ENCODE measurements at places on chromosomes 5 and 9.

- peak; percentile 60 for DNase-seq
Observed at GRCh38 chr5:36606428-36607113, at the start of gene SLC1A3. Gene SLC1A3, plus strand, starts transcription at chr5:36606606. Its CDS starts 1,818 bp downstream, at chr5:36608424.

DNA sequence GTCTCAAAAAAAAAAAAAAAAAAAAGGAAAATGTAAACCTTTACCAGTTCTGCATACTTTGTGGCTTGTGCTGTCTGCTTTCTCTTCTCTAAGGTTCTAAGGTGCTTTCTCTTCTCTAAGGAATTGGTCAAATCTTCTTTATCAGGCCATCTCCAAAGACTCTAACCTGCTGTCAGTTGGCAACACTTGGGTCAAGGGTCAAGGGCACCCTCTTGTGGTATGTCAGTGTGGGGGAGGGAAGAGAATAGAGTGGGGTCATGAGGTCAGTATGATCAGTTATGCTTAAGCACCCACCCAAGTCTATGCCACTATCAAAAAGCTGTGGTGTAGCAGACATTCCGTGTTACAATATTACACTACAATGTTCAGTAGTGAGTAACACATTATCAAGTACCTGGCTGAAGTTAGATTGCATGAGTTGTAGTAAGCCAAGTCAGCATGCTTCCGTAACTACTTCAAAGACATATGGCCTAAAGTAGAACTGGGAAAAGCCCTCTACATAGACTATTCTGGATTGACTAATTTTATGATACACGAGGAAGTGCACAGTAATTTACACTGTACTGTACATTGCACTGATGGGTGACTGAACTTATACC lies 25.0 kb upstream of the CCL28 start:
- DNase-seq, result no peak

DNA sequence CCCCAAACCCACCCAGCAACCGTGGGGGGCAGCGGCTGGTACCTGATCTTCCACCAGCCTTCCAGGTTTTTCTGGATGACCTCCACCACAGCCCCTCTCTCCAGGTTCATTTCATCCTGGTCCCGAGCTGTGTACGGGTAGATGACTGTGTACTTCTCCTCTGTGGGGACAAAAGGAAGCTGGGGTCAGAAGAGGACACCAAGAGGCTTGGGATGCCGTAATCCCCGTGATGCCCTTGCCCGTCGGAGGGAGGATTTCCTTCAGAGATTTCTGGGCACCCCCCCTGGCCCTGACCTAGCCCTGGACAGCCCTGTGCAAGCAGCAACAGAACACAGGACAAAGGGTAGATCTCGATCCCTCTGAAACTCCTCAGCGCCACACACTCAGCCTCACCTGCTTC lies 70.3 kb upstream of the UBTD2 start:
- no peak for DNase-seq

- no peak for DNase-seq
Observed at GRCh38 chr9:100669968-100670367, 92.1 kb downstream of the CAVIN4 start.

DNA sequence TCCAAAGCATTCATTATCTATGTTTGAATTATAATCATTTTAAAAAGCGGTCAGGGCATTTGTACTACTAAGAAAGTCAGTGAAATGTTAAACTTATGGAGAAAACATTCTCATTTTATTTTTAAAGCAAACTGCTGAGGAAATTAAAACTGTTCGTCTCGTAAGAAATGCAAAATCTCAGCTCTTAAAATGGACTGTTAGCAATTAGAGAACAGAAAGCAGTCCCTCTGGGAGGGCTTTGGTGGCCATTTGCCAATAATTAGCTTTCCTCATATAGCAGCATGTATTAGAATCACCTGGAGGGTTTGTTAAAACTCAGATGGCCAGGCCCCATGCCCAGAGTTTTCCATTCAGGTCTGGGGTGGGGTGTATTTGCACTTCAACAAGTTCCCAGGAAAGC lies 120.7 kb upstream of the RASEF start:
- no peak for DNase-seq

DNA sequence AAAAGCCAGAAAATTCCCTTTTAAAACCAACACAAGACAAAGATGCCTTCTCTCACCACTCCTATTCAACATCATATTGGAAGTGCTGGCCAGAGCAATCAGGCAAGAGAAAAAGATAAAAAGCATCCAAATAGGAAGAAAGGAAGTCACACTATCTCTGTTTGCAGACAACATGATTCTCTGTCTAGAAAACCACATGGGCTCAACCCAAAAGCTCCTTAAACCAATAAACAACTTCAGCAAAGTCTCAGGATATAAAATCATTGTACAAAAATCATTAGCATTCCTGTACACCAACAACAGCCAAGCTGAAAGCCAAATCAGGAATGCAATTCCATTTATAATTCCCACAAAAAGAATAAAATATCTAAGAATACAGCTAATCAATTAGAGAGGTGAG lies 112.0 kb downstream of the ADAMTSL1 start:
- DNase-seq, result no peak

- DNase-seq, result no peak
Observed at GRCh38 chr5:77152441-77152840, 58.0 kb upstream of the PDE8B start.

DNA sequence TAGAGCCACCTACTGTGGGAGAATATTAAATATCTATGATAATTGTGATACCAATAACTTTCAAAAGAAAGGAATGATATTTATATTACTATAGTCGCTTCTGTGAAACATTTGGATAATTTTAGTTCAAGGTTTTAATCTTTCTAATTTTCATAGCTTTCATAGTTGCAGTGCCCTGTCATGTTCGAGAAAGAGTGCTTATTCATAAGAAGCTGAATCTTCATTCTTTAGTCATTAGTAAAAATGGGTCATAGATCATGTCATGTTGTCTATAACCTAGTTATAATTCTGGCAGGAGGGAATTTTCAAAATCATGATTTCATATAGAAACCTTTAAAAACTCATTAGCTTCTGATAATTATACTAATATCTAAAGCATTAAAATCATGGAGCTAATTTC lies 685.6 kb downstream of the CETN3 start:
- DNase-seq, result no peak

- DNase-seq, result no peak
Observed at GRCh38 chr5:143682929-143683386, 129.0 kb upstream of the HMHB1 start.

DNA sequence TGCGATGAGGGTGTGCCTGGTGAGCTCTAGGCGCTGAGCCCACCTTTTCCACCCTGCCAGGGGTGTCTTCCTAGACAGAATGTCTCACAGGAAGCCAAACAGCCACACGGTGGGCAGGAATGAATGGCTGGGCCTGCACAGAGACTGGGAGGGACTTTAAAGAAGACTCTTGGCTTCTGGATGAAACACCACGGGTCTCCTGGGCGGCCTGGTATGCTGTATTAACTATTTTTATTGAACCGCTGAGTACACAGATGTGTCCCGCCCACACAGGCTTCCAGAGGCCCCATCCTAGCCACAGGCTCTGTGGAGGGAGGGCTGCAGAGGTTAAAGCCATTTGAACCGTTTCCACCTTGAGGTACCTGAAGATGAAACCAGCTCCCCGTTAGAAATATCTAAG lies 115.2 kb upstream of the CXCL14 start:
- no peak for DNase-seq

- no peak for DNase-seq
Observed at GRCh38 chr5:154478752-154479159, 729 bp upstream of the HAND1 start.

GRCh38 chr9:124456341-124457078 lies 6.3 kb downstream of the ADGRD2 start:
- DNase-seq, result no peak

- DNase-seq, result no peak
Observed at GRCh38 chr5:150297236-150297890, 5.3 kb downstream of the ARSI start.

GRCh38 chr9:3912280-3912679 lies 386.5 kb upstream of the RFX3 start:
- no peak for DNase-seq

DNA sequence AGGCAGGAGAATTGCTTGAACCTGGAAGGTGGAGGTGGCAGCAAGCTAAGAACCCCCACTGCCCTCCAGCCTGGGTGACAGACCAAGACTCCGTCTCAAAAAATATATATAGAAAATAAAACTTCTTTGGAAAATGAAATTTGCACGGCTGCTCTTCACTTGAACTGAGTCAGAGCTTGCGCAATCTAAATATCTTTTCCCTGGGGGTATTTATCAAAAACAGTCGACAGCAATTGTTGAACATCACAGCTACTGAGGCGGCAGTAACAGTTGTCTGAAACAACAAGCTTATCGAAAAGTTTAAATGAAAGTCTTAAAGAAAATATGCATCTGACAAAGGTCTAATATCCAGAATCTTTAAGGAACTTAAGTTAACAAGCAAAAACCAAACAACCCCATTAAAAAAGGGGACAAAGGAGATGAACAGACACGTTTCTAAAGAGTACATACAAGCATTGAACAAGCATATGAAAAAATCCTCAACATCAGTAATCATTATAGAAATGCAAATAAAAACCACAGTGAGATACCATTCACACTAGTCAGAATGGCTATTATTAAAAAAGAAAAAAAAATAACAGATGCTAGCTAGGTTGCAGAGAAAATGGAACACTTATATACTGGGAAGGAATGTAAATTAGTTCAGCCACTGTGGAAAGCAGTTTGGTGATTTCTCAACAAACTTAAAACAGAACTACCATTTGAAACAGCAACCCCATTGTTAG lies 153.6 kb upstream of the CDH9 start:
- DNase-seq, result no peak

DNA sequence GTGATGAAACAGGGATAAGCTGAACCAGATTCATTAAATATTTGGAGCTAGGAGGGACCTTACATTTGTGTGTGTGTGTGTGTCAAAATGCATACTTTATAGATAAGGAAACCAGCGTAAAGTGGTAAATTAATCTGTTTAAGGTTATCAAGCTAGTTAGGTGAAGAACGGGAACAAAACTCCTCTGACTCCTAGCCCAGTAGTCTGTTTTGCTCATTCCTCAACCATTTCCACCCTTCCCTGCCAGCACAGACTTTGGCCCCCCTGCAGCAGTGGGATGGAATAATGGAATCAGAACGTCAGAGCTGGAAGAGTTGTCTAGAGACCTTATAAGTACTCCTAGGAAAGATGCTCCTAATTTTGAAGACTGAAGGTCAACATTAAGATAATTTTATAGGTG lies 6.5 kb downstream of the AGXT2 start:
- DNase-seq, result no peak

DNA sequence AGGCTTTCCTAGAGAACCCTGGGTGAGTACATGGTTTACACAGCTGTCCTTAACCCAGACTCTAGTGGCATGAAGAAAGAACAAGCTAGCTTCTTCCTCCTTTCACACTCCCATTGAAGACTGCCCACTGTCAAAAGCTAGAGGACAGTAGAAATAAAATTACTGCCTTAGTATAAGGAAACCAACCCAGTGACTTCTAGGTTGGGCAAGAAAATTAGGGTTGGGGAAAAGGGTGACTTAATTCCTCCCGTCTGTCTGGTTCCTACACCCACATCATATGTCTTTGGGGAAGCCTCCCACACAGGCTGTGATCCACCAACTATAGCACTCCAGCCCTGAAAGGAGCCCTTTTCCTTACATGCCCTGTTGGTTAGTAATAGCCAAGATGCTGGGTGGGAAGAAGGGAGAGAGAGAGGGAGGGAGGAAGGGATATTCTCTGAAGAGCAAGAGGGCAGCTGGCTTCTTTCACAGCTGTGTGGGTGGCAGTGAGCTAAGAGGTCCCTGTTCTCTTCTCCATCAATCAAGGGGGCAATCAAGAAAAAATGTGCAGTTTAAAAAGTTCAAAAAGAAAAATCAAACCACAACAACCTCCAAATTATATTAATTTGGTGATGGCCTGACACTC lies 21.7 kb downstream of the HBEGF start:
- no peak for DNase-seq

DNA sequence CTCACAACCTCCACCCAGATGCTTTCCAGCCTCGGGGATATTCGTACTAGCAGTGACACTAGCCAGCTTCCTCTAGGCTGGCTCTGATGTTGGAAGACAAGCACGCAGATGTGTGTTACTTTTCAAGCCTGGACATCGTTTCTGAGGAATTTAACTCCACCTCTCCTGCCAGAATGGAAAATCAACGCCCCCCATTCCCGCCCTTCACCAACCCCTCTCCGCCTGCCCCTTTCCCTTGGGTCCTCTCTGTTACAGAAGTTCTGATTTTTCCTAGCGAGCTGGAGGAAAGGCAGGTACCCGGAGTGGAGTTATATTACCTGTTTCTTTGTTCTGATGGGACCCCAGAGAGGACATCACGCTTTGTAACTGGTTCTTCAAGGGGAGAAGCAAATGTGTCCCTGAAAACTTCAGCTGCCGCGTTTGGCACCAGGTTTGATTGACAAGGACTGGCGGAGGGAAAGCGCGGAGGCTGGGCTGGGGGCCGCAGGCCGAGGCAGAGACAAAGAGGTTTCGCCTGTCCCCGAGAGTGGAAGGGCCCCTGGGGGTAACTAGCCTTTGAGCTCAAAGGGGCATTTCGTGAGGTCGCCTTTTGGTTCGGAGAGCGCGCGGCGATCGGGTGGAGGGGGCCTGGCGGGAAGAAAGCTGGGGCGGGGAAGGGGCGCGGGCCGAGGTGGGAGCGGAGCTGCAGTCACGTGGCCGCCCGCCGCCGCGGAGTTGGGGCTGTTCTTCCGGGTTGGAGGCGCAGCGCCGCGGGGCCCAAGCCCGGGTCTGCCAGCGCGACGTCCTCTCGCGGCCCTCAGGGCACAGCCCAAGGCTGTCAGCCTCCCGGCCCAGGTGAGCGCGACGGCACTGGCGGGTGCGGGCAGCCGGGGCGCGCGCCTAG lies at the start of gene NNT:
Gene NNT (plus strand): TSS at position 720 of the 883 bp plus-strand sequence. CDS start 6,016 bp downstream, outside the sequence.
- DNase-seq, result peak; percentile 34

DNA sequence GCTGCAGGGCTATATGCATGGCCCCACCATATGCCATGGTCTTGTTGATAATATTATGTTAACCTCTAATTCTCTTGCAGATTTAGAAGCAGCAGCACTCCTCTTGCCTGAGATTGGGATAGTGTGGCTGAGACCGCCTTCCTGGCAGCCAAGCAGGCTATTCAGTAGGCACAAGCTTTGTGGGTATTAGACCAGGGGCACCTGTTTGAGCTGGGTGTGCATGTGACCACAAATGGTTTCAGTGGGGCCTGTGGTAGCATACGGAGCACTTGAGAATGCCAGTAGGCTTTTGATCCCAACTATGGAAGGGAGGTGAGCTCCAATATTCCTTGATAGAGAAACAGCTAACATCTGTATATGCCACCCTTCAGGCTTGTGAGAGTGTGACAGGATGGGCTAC lies 625.1 kb upstream of the NUDT12 start:
- no peak for DNase-seq

DNA sequence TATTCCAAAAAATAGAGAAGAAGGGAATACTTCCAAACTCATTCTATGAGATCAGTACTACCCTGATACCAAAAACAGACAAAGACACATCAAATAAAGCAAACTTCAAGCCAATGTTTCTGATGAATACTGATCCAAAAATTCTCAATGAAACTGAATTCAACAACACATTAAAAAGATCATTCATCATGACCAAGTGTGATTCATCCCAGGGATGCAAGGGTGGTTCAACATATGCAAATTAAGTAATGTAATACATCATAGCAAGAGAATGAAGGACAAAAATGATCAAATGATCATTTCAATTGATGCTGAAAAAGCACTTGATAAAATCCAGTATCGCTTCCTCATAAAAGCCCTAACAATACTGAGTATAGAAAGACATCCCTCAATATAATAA lies 4.9 kb upstream of the RCL1 start:
- no peak for DNase-seq

GRCh38 chr5:93610581-93611272 lies 27.7 kb downstream of the NR2F1 start:
- no peak for DNase-seq

Data from HS-27A (cell line).